ENCODE measurements at places on chromosomes 1 and 21.

DNA sequence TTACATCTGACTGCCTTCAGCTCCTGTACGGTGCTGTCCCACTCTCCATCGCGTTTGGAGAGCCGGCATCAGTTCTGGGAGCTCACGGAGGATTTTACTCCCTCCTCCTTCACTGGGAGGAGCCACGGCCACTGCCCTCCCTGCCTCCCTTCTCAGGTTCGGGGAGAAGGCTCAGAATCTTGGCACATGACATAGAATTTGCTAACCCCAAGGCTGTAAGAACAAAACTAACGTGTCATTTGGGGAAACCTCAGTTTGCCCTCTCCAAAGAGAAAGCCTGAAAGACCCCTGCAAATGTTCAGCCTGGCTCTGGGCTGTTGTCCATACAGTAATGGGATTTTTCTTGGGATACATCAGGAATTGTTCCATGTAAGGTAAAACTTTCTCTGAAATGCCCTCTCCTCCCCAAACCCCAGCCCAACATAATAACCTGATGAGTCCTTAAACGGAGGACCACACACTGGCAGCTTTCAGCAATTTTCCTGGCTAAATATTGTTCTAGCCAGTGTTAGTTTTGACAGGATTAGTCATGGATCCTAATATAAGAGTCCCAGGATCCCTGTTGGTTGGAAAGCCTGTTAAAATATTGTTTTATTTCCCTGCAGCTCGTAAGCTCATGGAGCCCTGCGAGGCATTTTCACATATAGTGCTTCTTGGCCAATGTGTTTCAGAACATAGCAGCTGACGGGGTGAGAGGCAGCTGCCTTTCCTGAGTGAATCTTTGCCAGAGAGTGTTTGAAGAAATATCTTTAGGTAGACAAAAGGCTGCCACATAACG, 98.8 kb downstream of the RHOU start:
- no peak for DNase-seq

GRCh38 chr1:87024936-87025540, 110.6 kb downstream of the HS2ST1 start:
- DNase-seq: no peak

GRCh38 chr1:53500204-53501064, 41.2 kb downstream of the DMRTB1 start:
- DNase-seq: no peak

DNA sequence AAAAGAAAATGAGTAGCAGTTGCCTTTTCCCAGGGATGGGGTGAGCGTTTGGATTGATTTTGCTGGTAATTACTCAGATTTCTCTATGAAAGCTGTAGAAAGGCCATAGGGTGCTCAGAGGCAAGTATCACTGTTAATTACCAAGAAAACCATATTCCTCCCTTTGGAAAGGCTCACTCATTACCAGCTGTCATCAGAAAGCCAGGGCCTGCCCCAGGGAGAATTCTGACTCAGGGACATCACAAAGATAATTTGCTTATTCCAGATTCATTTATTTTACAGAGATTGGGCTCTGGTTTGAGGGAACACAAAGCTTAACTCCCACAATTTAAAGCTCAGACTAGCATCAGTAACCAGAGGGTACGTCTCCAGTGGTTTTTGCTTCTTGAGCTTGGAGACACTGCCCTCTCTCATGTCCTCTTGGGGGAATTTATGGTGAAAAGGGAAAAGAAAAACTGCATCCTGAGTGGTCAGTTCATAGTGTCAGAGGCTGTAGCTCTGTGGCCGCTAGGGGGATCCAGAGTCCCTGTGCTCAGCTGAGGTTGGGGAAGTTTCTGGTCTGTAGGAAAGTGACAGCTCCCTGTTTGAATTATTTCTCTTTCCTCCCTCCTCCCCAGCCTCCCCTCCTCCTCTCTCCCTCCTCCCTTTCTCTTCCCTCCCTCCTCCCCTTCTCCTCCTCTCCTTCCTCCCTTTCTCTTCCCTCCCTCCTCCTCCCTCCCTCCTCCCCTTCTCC, 204.3 kb downstream of the KCNJ6 start:
- peak; percentile 27 for DNase-seq

GRCh38 chr1:246613096-246613758, 47.0 kb downstream of the CNST start:
- no peak for DNase-seq

- no peak for DNase-seq
Measured at GRCh38 chr1:212531796-212532195, 76.8 kb upstream of the ATF3 start.

DNA sequence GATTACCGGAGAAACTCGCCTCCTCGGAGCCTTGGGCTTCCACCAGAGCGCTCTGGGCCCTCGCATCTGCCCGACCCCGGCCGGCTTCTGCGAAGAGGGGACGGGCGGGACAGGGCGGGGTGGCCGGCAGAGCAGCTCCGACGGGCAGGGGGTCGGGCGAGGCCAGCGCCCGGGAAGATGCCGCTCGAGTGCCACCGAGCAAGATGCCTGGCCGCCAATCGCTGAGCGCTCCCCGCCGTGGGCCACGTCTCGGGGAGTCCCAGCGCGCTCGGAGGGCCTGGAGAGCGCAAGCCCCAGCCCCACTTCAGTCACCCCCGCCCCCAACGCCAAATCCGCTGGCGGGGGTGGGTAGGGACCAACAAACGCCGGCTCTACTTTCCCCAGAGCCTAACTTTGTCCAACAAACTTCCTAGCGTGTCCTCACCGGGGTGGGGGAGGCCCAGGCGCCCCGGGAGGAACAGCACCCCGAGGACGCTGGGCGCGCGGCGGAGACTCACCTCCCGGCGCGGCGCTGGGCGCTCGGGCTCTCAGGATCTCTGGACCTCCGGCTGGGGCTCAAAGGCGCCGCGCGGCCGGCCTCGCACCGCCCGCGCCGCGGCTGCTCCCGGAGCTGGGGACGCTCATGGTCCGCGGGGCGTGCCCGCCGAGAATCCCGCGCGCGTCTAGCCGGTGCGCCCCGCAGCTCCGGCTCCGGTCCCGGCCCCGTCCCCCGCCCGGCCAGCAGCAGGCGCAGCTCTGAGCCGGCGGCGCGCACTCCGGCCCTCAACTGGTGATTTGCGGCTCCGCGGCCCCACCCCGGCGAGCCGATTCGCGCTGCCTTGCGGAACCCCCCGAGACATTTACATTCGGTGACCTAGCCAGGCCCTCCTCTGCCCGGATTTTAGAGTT, at the start of gene BCAR3:
TSS of gene BCAR3 (minus strand) at position 737 of the 888 bp plus-strand sequence. CDS start 6,907 bp downstream, outside the sequence.
- DNase-seq: peak; percentile 80

GRCh38 chr1:204337583-204337982, 22.1 kb downstream of the PLEKHA6 start:
- no peak for DNase-seq

DNA sequence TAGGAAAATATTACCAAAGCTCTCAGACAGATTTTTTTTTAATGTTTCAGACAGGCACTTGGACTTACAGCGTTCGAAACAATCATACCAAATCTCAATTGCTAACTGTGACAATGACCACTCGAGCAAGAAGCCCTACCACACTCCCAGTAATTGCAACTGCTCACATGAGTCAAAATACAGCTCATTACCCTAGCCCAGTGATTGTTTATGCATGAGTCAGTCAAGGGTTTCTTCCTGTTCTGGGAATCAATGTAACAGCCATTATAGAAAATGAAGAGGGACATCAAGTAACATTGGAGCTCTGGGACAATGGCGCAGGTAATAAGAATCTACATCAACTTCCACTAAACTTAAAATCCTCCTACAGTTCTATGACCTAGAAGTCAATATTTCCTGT, 56.1 kb upstream of the SH3GLB1 start:
- DNase-seq: no peak

DNA sequence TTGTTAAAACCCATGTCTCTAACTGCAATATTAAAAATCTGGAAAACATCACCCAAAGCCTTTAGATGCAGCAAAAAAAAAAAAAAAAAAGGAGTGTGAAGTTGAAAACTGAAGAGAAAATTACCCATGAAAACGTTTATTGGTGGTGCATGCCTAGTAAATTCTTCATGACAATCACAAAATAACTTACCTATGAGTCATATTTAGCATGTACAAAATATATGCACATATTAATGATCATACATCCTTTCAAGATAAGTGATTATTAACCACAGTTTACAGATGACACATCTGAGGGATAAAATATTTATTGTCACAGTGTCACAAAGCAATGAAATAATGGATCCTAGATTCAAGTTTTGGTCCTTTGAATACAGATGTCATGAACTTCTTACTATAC, 505.2 kb upstream of the NR5A2 start:
- DNase-seq: no peak

DNA sequence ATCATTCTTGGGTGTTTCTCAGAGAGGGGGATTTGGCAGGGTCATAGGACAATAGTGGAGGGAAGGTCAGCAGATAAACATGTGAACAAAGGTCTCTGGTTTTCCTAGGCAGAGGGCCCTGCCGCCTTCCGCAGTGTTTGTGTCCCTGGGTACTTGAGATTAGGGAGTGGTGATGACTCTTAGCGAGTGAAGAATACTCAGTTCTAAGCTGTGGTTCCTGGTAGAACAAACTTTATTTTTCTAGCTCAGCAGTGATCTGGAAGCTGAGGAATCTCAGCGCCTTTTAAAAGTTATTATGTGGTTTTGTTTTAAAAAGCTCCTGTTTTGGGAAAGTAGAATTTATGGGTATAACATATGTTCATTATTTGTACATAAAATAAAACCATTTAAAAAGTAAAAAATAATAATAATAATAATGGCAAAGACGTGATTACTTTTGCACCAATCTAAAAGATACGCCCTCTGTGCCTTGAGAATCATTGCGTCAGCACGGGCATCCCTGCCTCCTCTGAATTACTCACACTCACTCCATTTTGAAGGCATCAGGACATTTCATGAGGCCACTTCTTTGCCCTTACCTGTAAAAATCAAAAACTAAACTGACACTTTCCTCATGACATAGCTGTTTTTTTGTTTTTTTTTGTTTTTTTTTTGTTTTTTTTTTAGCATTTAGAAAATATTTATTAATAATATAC, 29.7 kb upstream of the TNFRSF1B start:
- DNase-seq: no peak

Data from stimulated activated naive B cell treated with anti-CD40 and anti-IgM and Interleukin-4, amounts not matched to agents 10 μg/mL and 1 μg/mL and 100 μg/mL, for 72 hours (primary cell).